Aorta (tissue), 5 donors: ENCODE measurements at places on chromosomes 6 and 20. TPM values are rescaled to one million over a fixed set of nuclear protein-coding genes. Genes with fewer than 3 reads are reported as not detected.

GPX5 gene
- not detected for total RNA-seq

RNF182 gene
- 0.60 TPM for total RNA-seq

DEFB124 gene
- 7.6 TPM for total RNA-seq

AHCY gene
- 31.8 TPM for total RNA-seq

UNC5CL gene
- 0.75 TPM for total RNA-seq

SUPT3H gene
- total RNA-seq, result 9.4 TPM

CCN6 gene
- total RNA-seq, result not detected

C20orf202 gene
- total RNA-seq, result not detected

TTLL9 gene
- 0.81 TPM for total RNA-seq

POU5F1 gene
- 0.45 TPM for total RNA-seq

ATXN1 gene
- 85.5 TPM for total RNA-seq

TRIM40 gene
- not detected for total RNA-seq

SLC26A8 gene
- total RNA-seq, result 0.26 TPM

C6orf15 gene
- total RNA-seq, result not detected

GNAS-AS1 gene
- 1.2 TPM for total RNA-seq

PLTP gene
- 445 TPM for total RNA-seq

GSTA2 gene
- not detected for total RNA-seq

SLC12A5 gene
- total RNA-seq, result 0.94 TPM

SYCP2 gene
- total RNA-seq, result 2.4 TPM

ELOVL2 gene
- total RNA-seq, result 1.5 TPM

LY6G5C gene
- total RNA-seq, result 1.2 TPM

BEND6 gene
- 3.1 TPM for total RNA-seq

SEMG1 gene
- not detected for total RNA-seq

CPNE5 gene
- 13.1 TPM for total RNA-seq

EFCAB8 gene
- 1.1 TPM for total RNA-seq

KCNK5 gene
- 1.2 TPM for total RNA-seq

DEFB114 gene
- total RNA-seq, result not detected

PHACTR1 gene
- 89.4 TPM for total RNA-seq
